ENCODE measurements at places on chromosomes 7 and 10.
A peak's percentile ranks its signal among the peaks of the same experiment; 100 is the strongest.

DNA sequence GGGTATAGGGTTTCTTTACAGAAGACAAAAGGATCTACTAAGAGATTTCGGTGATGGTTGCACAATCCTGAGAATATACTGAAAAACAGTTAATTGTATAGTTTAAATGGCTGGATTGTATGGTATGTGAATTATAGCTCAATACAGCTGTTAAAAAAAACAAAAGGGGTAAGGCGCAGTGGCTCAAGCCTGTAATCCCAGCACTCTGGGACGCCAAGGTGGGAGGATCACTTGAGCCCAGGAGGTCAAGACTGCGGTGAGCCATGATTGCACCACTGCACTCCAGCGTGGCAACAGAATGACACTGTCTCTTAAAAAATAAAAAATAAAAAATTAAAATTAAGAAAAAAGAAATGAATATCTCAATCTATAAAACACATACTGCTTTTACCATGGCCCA, 18.5 kb downstream of the ESYT2 start:
- DNase-seq, result no peak

GRCh38 chr10:125441151-125441550, 241.8 kb downstream of the TEX36 start:
- no peak for DNase-seq

DNA sequence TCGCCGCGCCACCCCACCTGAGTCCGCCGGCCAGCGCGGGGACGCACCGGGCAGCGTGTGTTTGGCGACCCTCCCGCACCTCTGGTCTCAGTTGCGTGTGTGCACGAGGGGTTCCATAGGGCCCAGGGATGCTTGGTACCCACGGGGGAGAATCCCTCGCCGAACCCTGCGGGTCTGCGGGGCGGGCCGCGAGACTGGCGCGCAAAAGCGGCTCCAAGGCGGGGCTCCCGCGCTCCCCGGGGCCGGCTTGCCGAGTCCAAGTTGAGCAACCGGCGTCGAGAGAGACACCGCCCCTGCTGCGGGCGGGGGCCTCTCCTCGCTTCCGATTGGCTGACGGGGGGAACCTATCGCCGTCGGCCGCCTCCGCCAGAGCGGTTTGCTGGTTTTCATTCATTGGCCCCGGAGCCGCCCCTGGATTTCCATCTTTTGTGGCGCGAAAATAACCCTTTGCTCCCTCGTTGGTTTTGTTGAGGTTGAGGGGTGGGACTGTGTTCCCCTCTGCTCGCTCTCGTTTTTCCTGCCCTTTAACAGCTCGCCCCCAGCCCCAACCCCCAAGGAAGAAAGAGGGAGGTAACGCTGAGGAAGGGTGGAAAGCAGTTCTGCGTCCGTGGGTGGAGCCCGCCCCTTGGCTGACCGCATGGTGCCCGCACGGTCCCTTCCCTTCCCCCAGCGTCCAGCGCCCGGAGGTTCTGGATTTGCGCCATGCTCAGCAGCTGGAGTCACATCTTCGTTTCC, 4.0 kb upstream of the IGF2BP3 start:
- peak; percentile 34 for DNase-seq

GRCh38 chr7:26169271-26169670, 17.3 kb downstream of the NFE2L3 start:
- DNase-seq, result no peak

- no peak for DNase-seq
Measured at GRCh38 chr7:69190763-69191162, 407.5 kb upstream of the AUTS2 start.

DNA sequence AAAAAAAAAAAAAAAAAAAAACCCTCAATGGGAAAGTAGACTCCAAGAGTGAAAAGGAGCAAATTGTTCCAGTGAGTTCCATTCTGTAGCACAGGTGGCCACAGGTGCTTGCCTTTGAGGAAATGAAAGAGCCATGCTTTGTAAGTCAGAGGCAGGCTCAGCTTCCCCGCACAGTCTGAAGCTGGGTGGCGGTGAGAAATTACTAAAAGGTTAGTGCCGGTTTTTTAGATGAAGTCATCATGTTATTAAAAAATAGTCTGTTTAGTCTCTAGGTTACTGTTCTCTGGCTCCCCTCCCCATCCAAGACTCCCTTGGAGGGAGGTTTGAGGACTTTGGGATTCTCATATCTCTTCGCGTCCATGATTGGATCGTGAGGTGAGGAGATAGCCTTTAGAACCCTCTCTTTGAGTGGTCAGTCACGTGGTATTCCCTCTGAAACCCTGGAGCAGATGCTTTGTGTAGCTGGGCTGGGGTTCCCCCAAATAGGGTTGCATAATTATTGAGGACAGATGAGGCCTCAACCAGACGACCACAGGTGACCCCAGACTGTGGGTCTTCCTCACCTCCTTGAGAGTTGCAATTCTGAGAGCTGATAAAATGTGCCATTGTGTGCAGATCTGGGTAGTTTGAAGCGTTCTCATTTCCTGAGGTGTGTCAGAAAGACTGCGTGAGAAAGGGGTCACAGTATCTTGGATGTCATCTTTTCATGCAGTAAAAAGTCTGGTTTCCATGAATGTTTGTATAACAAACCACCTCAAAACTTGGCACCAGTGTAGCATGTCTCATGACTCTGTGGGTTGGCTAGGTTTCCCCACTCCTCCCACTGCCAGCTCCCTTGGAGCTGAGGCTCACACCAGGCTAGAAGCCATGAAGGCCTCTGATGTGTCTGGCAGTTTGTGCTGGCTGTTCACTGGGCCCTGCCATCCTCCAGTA, 27.1 kb downstream of the OGDH start:
- peak; percentile 85 for DNase-seq

- no peak for DNase-seq
Measured at GRCh38 chr7:16668978-16669377, 23.0 kb downstream of the BZW2 start.

GRCh38 chr7:27208998-27209397, 9.1 kb upstream of the HOXA13 start:
- DNase-seq, result no peak

GRCh38 chr10:86898511-86898910, 58.9 kb downstream of the MMRN2 start:
- DNase-seq, result no peak

- no peak for DNase-seq
Measured at GRCh38 chr7:73746378-73746777, 7.8 kb upstream of the ABHD11 start.

GRCh38 chr7:24654305-24654704, 81.1 kb downstream of the PALS2 start:
- DNase-seq, result no peak

GRCh38 chr10:86368046-86368445, 1.5 kb upstream of the GRID1 start:
- no peak for DNase-seq

- DNase-seq, result peak; percentile 32
Measured at GRCh38 chr10:60964257-60965235, 20.6 kb upstream of the RHOBTB1 start.

- no peak for DNase-seq
Measured at GRCh38 chr10:130551676-130552075, 415.5 kb downstream of the GLRX3 start.

DNA sequence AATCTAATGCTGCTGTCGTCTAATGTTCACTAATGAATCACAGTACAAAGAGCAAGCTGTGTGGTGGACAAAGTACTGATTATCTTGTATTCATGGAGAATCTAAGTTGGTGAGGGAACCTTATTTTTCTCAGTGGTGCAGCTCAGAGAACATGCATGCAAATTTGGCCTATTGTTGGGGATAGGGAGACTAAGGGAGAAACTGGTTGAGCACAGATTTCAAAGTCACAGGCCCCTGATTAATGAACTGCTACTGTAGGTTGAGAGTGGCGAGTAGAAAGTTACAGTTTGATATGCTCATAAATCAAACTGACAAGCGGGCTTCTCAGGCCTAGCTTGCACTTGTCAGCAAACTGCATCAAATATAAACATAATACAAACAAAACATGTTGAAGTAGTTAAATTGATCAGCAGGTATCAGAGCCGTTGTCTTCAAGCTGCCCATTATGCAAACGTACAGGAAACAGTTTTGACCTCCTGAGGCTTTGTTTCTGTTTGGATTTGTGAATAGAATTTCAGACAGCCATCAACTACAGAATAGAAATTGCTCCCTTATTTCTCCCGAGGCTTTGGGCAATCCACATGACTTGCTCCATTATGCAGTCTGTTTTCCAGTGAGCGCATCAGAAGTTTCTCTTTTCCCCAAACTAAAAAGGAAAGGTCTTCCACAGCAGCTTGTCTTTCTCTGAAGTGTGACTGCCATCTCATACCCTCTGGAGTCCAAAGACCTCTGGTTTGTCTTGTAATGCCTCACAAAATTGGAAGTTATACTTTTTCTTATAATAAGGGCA, 215.8 kb downstream of the FOXP2 start:
- DNase-seq, result no peak

DNA sequence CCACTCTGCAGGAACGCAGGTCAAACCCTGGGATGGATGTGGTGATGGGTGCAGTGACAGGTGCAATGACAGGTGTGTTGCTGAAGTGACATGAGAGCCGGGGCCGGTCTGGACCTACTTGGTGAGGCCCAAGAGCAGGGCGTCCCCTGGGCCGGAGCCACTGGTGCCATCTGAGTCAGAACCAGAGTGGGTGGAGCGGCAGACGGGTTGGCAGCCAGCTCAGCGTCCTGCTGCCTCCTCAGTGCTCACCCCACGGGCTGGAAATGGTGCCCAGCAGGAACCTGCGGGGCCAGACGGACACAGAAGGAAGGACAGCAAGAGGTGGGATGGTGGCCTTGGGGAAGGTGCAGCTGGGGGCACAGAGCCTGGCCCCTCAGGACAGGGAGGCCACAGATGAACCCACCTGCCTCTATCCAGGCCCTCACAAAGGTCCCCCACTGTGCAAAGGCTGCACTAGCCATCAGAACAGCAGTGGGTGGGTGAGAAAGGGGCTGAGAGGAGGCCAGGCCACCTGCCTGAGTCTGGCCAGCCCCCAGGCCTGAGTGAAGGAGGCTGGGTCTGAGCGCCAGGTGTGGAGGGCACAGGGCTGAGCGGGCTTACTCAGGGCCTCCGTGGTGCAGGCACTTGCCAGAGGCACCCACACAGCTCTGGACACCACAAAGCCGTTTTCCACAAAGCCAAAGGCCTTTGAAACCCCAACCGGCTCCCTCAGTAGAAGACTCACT, 129.0 kb upstream of the PPP2R2D start:
- DNase-seq, result no peak

GRCh38 chr7:136900005-136900404, 31.6 kb downstream of the CHRM2 start:
- no peak for DNase-seq

DNA sequence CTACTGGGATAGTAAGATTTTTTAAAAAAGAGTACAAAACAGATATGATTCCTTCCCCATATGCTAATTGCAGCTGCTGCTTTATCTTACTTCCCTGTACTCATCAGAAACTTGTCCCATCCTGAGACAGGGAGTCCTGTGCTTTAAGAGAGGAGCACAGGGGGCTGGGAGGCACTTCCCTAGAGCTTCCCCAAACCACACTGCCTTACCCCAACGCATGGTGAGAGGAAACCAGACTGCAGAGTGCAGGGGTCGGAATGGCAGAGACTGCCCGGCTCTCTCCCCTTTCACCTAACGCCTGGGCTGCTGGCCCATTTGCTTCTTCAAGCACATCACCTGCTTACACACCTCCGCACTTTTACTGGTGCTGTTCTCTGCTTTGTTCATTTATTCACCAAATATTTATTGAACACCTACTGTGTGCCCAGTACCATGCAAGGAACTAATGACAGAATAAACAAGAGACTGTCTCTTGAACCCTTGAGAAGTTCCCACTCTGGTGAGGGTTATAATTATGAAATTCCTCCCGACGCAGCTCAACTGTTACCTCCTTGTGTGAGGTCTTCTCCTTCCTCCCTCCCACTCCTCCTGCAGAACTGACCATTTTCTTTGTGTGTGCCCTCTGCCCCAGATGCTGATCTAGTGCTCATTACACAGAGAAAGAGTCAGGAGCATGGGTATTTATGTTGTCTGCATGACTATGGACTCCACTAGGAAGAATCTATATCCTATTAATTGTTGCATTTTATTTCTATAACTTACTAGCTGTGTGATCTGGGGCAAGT, 289.7 kb downstream of the TCF7L2 start:
- DNase-seq, result no peak

DNA sequence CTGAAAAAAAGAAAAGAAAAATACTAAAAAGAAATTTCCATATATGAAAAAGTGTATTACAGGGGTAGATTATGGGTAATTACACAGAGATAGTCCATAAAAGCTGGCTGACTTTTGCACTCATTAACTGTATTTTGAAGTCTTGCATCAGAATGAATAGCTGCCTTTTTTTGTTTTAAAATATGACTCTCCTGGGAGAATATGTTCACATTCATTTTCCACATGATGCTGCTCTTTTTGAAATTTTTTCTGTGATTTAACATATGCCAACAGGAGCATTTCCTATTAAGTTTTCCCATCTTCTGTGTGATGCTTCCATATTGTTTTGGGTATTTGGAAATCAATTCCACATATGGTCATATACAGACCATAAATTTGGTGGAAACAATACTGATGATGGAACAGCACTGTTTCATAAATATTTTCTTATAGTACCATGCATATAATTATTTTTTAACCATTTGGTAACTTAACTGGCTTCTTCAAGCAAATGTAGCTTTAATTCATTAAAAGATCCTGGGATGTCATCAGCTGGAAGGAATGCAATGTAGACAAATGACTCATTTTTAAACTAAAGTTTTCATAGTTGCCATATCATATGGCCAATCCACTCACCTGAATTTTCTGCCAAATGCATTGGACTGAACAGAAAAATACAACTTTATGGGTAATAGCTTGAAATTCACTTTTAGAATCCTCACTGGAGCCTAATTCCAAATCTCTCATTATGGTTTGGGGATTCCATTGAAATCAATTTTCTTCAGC, 313.9 kb upstream of the GLI3 start:
- DNase-seq, result no peak

DNA sequence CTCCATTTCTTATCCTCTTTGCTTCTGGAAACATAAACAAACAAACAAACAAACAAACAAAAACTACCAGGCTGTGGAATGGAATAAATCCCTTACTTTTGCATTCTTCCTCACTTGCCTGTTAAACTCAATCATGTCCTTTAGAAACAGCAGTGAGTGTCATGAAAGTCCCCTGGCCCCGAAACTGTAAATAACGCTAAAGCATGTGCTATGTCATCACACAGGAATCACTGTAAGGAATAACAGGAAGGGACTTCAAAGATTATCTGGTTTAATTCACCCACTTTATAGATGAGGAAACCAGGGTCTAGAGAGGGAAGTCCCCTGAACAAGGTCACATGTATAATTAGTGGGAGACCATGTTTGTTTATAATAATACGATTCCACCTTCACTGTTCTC, 159.4 kb upstream of the MEOX2 start:
- DNase-seq, result no peak

DNA sequence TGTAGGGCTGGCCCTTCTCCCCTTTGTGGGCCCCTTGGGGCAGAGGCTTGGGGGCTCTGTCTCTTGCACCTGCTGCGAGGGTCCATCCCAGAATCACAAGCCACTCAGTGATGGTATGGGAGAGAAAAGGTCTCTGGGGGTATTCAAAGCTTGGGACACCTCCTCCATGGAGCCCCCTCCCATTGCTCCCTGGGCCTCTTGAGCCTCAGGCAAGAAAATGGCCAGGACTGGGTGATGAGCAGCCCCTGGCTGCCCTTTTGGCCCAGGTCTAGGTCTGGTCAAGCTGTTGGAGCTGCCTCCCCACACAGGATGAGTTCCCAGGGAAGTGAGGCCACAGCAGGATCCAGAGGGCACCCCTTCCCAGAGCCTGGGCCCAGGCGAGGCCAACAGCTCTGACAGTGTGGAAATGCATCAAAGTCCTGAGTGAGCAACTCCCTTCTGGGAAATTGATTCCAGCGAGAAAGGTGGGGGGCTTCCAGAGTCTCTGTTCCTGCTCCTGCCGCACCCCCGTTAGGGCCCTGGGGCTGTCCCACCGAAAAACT, 3.4 kb upstream of the MYL7 start:
- DNase-seq, result no peak
